ENCODE measurements at places on chromosomes 4 and X.

DNA sequence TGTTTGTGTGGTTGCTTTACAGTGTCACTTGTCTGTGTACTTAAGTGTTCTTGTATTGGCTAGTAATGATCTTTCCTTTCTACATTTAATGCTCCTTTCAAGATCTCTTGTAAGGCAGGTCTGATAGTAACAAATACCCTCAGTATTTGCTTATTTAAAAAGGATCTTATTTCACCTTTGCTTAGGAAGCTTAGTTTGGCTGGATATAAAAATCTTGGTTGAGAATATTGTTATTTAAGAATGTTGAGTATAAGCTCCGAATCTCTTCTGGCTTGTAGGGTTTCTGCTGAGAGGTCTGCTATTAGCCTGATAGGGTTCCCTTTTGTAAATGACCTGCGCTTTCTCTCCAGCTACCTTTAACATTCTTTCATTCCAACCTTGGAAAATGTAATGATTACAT lies 35.7 kb downstream of the LCORL start:
- DNase-seq = no peak

DNA sequence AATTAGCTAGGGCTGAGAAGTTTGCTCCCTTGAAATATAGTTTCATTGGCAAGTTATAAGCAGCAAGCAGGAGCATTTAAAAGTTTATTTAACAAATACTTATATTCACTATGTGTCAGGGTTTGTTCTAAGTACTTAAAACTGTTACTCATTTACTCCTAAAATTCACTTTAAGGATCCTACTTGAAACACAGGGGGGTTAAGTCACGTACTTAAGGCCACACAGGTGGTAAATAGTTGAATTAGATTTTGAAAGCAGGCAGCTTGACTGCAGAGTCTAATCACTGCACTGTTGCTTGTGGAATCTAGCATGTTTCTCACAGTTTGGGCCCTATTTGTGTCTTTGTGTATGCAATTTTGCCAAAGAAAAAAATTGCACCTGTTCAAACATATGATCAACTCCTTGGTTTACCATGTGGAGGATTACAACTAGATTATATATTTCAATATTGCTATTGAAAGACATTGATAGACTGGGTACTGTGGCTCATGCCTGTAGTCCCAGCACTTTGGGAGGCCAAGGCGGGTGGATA lies 7.6 kb downstream of the SGMS2 start:
- no peak for DNase-seq

DNA sequence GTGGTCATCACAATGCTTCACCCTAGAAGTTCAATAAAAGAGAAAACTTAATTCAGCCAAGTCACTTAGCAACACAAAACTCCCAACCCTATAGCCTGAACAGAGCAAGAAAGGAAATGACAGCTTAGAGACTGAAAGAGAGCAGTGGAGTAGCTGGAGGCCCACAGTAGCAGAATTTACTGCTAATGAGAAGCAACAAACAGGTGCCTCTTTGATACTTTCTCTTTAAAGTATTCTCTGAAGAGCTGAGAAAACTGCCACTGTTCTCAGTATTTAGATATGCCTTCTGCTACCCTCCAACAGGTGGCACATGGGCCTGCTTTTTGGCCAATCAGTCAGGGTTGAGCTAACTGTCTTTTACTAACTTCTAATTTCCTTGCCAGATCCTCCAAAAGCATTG lies 240.0 kb downstream of the GPC3 start:
- peak; percentile 10 for DNase-seq

DNA sequence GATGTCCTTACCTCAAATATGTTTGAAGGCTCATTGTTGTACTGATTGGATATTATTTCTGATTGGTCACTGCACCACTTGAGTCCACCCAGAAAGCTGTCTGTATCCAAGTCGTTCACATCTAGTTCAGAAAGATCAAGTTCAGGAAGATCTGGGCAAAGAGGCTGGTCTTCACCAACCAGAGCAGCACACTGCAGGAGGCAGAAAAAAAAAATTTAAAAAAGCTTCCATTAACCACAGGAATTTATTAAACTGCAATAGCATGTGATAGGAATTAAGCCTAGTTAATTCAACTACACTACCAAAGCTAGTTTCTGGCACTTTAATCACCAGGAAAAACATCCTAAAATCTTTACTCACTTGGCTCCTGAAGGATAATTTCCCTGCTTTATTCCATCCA lies 5.1 kb downstream of the PPARGC1A start:
- DNase-seq = no peak

DNA sequence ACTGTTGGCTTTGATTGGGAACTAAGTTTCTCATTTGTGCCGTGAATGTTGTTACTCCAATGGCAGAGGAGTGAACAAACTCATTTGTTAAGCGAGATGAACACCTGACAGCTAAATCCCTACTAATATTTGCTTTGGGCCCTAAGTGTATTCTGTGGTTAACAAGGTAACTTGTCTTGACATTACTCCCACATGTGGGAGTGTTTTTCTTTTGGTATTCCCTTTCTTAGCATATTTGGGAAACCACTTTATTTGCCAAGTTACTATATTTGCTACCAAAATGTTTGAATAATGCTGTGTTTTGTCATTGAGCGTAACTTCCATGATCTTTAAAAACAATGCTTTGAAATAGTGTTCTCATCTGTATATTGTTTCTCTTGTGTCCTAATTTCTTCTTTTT lies 82.5 kb downstream of the ARHGAP10 start:
- no peak for DNase-seq

DNA sequence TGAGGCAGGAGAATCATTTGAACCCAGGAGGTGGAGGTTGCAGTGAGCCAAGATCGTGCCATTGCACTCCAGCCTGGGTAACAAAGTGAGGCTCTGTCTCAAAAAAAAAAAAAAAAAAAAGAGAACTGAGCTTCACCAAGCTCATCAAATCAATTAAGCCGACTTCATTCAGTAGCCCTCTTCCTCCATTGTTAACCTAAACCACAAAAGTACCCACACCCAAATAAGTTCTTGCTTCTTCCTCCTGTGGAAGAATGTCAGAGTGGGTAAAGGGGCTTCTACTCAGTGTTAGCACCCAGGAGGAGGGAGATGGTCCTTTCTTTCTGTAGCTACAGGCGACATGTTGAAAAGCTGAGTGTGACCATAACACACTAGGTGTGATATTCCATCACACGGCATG lies 58.6 kb upstream of the CHRNA9 start:
- DNase-seq = no peak

DNA sequence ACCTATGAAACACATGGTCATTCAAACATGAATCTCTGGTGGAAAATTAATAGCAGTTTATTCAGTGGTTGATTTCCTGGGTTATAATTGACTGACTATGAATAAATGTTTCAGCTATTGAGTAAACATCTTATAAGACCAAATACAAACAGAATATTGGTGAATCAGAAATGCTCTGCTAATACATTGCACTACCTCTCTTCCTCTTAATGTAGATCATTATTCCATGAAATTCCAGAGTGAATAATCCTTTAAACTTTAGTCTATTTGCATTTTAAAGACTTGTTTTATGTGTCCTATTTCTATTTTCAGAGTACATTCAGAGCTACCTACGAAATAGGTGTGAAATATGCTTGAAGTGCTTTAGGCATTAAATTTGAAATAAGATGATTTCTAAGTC lies 715.4 kb downstream of the ADGRL3 start:
- no peak for DNase-seq

- DNase-seq = no peak
These were observed 1384.4 kb upstream of the PCDH10 start for GRCh38 chr4:131764730-131765129.

- DNase-seq = no peak
These were observed 11.7 kb upstream of the PTPN13 start for GRCh38 chr4:86582410-86582809.

GRCh38 chr4:107831140-107831539 lies 6.4 kb downstream of the SGMS2 start:
- DNase-seq = no peak

DNA sequence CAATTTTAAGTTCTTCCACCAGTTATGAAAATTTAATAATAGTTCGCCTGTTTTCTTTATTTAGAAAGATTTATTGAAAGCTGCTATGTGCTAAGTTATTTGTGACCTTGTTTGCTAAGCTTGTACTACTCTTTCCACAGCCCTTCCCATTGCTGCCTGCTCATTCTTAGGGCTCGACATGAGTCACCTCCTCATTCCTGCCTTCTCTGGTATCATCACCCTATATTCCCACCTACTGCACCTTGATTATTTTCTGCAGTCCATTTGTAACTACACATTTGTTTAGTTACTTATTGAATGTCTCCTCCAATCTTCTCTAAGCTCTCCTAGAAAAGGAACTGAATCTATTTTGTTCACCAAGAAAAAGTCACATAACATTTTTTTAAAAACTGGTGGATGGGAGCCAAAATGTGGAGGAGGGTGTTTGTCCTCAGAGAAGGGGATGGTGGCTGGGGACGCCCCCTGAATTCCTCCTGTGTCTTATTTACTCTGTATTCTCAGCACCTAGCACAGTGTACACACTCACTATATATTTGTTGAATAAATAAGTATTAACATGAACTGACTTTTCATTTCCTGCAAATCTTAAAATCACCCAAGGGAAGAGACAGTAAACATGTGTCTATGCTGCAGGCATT lies 3.7 kb upstream of the RAB9A start:
- DNase-seq = no peak

DNA sequence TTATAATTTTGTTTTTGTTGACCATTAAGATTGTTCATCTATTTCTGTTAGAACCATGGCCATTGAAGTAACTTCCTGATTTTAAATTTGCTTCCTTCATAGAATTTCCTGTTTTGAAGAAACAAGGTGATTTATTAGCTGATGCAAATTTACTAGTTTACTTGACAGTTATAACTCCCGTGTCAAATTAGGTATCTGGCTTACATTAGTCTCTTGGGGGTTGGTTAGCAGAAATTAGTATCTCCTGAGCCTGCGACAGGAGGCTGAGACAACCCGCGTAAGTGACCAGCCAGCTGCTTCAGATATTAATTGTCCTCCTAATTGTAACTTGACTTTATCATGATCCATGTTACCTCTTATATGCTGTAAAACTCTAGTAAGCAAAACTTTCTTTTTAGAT lies 154.3 kb downstream of the CFAP299 start:
- DNase-seq = no peak

DNA sequence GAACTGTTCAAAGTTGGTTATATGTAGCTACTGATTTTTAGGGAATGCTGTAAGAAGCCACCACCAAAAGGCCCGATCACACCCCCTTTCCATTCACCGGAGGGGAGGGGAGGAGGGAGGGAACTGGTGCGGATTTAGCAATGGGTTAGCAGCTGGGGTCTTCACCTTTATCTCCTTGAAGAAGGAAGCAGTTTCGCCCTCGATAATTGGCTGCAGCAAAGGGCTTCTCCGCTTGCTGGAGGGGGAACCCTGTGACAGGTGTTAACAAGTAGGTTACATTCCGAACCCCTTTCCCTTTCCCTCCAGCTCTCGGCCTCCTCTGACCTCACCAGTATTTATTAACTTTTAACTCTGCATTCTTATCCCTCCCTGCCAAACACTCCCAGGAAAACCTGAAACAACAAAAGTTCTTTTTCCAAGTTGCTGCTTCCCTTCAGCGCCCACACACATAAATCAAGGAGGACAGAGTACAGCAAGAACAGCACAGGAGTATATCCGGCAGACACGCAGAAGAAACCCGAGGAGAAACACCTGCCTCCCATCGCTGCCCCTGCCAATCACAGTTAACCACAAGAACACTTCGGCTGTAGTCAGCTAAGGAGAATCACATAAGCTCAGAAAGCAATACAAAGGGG lies 39.8 kb upstream of the NAP1L5 start:
- DNase-seq = peak; percentile 5

DNA sequence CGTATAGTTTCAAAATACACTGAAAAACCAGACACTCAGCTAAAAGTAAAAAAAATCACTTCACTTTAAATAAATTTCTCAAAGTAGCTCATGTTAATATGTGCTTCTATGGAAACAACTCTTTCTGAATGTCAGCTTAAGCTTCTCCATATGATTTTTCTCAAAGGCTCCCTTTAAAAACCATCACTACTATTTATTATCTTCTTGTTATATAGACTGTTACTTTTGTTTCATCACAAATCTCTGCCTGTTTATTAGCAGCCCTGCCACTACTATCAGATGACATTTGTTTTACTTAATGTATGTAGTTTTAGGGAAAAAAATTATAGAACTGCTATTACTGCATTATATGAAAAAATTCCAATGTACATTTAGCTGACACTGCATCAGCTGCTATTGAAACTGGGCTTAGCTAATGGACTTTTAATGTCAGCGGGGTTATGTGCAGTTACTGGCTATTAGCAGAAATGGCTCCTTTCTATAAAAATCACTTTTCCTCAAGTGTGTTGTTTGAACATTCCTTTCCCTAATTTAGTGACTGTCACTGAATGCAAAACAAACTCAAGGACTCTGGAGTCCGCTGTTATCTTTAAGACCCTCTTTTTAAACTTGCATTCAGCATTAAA lies 10.8 kb downstream of the UNC5C start:
- no peak for DNase-seq

- DNase-seq = peak; percentile 11
These were observed 10.4 kb downstream of the CSTF2 start for GRCh38 chrX:100830547-100830946.

DNA sequence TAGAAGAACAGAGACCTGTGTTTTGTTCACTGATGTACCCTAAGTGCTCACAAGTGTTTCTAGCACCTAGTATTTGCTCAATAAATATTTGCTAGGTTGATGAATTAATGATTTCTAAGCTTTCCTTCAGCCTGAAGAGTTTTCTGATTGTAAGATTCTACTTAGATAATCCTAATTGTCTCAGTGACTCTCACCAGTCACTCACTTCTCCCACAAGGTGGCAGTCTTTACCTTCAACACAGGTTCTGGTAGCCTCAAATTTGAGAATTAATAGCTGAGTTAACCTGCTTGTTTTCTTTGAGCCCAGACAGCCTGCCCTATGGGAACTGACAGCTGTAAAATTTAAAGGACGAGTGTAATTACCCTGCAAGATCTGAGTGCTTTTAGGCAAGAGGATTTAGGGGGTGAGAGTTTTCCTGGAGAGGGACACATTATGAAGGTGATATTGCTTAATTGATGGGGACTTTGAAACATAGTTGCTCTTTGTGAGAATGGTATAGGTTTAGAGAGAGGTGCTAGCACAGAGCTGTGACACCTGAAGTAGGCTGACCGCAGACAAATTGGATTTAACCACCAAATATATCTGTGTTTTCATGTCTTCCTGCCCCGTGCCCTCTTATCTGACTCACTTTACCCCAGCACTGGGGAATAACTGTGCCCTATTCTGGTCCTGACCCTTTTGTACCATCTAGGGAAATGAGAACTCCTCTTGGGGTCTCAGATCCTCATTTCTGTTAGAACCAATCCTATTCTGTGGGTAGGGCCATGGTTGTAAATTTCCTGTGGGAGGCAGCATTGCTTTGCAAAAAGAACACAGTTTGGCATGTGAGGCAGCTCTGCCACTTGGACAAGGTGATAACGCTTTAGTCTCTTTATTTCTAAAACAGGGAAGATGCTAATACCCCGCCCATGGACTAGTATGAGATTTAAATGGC lies 27.7 kb downstream of the CD38 start:
- DNase-seq = peak; percentile 43

DNA sequence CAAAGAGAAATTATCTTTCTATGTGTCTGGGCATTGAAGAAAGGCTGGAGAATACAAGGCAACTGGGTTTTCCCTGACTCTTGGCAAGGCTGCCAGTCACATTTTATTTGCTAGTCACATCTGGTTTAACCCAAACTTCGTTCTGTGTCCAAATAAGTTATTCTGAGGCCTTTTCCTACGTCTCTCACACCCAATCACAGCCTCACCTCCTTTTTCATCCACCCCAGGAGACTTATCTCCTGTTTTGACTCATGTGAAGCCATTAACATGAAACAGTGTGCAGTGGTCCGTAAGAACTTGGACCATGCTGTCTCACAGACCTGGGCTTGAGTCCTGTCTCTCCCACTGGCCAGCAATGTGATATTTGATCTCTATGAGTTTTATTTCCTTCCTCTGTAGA lies 59.3 kb downstream of the CNGA2 start:
- DNase-seq = no peak

- DNase-seq = no peak
These were observed 2.7 kb downstream of the CCDC120 start for GRCh38 chrX:49061490-49061889.

Measured in CD4-positive, alpha-beta T cell treated with Interleukin-1 beta for 1 hour (primary cell).